ENCODE measurements at places on chromosomes 3 and 15. TPM values are rescaled to one million over a fixed set of nuclear protein-coding genes. Genes with fewer than 3 reads are reported as not detected.

Gene ANKUB1
- 0.36 TPM for total RNA-seq

Gene CFAP92
- 2.5 TPM for total RNA-seq

Gene MINAR1
- 17.7 TPM for total RNA-seq

Gene FGD5
- 4.7 TPM for total RNA-seq

Gene ESYT3
- 10.0 TPM for total RNA-seq

Gene PRSS50
- 0.45 TPM for total RNA-seq
